ENCODE measurements at places on chromosomes 4 and X.

DNA sequence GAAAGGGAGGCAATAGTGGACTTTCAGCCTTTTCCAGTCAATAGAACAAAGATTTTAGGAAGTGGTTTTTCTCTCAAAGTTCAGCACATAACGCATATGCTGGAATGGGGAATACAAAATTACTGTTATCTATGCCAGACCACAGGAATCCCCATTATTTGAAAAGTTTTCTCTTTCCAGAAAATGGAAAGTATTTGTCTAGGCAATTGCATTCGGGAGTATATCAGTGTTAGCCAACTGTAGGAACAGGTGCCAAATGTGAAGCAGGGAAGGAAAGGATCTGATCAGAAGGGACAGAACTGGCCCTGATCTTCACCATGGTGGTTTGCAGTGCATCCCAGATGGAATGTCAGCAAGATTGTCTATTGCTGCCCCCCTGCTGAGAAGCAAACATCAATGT lies 213.6 kb downstream of the CPE start:
- DNase-seq = no peak

- no peak for DNase-seq
Measured at GRCh38 chrX:122500556-122500955, 683.5 kb upstream of the GRIA3 start.

- no peak for DNase-seq
Measured at GRCh38 chr4:108080747-108081146, 88.0 kb downstream of the LEF1 start.

- DNase-seq = no peak
Measured at GRCh38 chr4:120940547-120940946, 18.0 kb upstream of the PRDM5 start.

DNA sequence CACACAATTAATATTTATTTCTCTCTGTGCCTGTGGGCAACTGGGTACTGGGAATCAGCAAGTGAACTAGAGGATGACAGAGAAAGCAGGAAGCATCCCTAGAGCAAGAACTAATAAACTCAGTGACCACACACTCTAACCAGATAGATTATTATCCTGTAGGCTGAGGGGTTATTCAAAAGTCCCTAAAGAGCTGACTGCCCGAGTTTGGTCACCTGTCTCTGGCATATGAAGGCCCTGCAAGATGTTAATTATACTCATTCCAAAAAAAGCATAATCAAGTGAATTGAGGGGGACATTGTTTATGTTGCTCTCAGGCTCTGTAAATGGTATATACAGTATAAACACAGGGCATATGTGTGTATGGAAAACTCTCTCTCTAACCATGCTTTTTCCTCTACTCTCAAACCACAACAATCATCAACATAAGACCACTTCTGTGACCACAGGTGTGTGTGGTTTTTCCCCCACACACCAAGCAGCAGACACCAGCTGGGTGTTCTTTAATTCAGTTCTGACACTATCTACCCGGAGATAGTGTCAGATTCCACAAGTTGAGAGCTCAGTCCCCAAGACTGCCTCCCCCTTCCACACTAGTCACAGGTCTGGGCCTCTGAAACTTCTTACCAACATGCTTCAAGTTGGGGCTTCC lies 6.2 kb upstream of the HPSE start:
- no peak for DNase-seq

- DNase-seq = no peak
Measured at GRCh38 chrX:108946531-108946930, 210.2 kb upstream of the IRS4 start.

DNA sequence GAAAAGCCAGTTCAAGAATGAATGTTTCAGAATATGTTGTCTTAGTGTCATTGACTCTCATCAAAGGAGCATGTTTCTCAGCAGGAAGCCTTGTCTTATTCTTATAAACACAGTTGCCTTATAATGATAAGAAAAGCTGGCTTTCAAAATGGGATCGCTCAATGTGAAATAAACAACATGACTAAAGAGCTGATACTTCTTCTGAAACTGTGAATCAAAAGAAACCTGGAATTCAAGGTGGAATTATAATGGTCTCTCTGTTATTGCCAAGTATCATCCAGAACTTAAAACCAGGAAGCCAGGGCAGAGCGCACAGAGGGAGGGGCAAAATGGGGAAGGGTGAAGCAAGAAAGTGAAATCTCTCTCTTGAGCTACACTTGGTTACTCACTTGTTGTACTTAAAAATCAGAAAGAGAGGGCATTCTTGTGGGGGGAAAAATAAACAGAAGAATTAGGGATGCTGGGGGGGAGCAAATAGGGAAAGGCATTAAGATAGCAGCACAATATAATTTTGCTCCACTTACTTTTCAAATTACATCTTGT lies 270.0 kb downstream of the MAPK10 start:
- no peak for DNase-seq

- DNase-seq = no peak
Measured at GRCh38 chr4:31674313-31674947, 954.3 kb downstream of the PCDH7 start.

DNA sequence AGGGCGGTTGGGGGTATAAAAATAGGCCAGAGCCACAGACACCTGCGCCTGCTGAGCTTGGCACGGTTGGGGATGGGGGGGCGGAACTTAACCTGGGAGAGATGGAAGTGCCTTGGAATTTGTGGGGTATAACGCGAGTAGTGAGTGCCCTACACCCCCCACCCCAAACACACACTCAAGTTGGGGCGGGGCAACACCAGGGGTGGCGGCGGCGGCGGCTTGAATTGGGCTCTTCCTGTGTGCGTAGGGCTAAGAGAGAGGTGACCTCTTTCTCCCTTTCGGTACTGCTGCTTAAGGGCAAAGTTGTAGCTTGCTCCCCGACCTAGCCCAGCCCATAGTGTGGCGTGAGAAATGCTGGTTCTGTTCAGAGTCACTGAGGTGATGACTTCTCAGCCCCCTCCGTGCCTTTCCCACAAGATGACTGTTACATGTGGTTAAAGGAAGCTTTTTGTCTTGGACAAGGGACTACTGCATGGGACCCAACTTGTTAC lies 839 bp downstream of the STK26 start:
- DNase-seq = no peak

DNA sequence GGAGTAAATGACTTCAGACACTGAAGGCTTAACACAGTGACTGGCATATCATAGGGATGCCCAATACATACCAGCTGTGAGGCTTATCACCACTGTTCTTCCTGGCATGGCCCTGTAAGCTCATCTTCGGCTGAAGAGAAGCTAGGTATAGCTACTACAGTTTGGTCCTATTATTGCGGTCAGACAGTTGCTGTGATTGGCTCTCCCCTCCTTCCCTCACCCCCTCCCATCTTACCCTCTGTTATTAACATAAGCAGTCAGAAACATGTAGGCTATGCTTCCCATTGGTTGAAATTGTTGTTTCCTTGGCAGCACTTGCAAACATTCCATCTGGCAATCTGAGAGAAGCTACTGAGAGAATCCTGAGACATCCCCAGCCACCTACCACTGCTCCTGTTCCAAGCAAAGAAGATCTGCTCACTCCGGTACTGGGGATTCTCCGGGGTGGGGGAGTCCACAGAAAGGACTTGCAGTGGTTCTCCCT lies at the start of gene AKAP14:
Gene AKAP14 (plus strand): TSS at position 51 of the 484 bp plus-strand sequence. CDS start 7,331 bp downstream, outside the sequence.
- no peak for DNase-seq

GRCh38 chr4:140793291-140793690 lies 37.1 kb upstream of the TBC1D9 start:
- no peak for DNase-seq

DNA sequence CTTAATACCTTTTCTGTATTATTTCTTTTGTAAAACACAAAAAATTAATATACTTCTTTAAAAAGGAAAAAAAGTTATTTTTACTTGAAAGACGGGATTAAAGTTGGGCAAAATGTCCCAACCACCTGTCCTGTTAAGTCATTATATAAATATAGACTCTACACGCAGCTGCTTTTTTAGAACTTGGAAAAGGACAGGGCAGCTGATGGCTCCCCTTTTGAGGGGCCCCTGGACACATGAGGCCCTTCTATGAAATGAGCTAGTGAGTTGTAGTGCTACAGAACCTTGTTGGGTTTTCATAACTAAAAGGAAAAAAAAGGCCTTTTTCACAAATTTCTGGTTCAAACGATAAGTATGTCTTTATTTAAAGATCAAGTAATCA lies 600 bp upstream of the BEX2 start:
- DNase-seq = no peak

GRCh38 chr4:95528388-95528948 lies 20.3 kb downstream of the UNC5C start:
- no peak for DNase-seq

GRCh38 chr4:26402458-26402857 lies 81.6 kb downstream of the RBPJ start:
- no peak for DNase-seq

DNA sequence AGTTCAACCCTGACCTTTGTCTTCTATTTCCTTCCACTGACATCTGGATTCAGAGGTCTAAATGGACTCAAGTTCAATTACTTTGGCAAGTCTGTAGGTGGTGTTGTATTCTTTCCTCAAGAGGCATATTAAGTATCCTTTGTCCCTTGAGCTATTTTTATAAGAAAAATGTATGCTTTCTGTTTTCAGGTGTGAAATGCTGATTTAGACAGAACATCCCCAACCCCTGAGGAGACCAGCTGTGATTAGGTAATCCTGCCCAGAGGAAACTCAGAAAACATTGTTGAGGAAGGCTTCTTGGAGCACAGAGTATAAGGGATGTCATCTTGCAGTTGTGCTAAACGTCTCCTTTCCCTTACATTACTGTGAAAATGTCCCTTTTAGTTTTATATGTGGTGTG lies 46.6 kb upstream of the EGFL6 start:
- DNase-seq = no peak

DNA sequence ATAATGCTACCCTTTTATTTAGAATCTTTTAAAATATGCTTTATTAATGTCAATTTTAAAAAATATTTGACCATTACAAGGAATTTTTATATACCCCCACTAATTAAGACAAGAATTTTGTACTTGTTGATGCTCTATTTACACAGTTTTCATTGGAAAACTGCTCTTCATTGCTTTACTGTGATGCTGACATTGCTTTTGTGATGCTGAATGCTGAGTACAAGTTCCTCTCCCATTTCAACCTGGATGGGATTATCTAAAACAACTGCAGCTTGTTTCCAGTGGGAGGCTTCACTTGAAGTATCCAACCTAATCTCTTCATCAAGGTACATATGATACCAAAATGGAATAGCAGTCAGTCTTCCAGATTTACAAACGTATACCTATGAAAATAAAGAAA lies 21.2 kb downstream of the TMEM184C start:
- no peak for DNase-seq

- DNase-seq = no peak
Measured at GRCh38 chr4:17574206-17574605, 2.8 kb upstream of the LAP3 start.

GRCh38 chr4:48827622-48828021 lies 3.3 kb upstream of the OCIAD1 start:
- no peak for DNase-seq

DNA sequence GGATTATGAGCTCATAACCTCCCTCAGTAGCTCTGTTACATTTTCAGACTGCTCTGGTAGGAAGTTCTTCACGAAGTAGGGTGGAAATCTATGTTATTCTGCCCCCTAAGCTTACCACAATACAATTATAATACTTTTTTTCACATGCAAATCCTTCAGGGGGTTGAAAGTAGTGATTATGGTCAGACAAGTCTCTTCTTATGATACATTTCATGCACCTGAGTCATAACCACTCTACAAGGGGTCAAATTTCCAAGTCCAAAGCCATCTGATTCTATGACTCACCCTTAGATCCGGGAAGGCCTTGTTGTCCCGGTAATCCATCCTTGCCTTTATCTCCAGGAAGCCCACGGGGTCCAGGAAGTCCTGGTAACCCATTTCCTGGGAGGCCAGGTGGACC lies 95.2 kb downstream of the ATG4A start:
- DNase-seq = no peak
